ENCODE measurements at places on chromosomes 1 and 21.

GRCh38 chr1:54361342-54361741, 44.9 kb downstream of the SSBP3 start:
- no peak for DNase-seq

DNA sequence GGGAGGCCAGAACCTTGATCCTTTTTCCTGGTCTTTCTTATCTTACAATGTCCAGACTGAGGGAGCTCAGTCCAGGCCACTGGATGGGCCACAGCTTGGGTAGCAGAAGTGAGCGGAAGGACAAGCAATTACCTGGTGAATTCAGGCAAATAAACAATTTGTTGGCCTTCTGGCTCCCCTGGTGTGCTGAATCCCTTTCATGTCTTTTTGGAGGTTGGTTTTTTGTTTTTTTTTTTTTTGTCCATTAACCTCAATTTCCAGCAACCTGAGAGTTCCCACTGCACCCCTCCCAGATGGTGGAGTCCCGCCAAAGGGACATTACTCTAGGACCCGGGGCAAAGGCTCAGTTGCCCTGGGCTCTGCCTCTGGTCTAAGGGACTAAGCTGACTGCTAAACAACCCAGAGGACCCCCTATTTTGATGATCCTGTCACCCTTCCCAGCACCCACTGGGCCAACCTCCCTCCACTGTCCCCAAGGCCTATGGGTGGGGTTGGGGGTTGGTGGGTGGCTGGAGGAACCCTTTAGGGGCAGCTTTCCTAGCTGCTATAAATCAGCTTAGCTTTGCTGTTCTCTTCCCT, 85.5 kb downstream of the KCND3 start:
- DNase-seq, result no peak

DNA sequence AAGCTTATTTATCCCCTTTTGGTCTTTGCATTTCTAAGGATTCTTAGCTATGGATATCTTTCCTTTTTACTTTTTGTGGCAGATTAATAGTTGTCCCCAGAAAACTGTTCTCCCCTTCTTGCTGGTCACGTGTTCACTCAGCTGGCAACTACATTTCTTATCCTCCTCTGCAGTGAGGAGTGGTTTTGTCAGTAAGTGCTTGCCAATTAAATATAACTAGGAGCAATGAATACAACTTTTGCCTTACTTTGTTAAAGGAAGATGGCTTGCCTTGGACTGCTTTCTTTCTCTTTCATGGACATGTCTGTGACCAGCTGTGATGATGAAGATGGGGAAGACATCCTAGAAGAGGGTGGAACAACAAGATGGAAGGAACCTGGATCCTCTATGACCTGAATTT, 15.6 kb upstream of the ALG14 start:
- no peak for DNase-seq

DNA sequence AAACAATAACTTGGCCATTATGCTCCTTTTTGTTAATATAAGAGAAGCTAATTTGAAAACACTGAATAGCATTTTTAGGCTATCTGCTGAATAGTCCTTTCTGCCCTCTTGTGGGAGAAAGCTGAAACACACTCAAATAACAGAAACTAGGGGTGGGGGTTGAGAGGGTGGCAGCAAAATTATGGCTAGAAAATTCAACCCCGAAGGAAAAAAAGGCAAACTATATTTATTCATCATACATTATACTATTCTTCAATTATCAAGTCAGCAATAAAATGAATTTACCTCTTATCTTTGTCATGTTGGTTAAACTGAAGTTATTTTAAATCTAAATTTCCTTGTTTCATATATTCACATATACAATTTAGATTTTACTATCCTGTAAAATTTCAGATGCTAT, 255.9 kb downstream of the FAF1 start:
- no peak for DNase-seq

GRCh38 chr1:239125893-239126292, 260.5 kb upstream of the CHRM3 start:
- DNase-seq, result no peak

GRCh38 chr1:7575041-7575400, 196.1 kb upstream of the VAMP3 start:
- no peak for DNase-seq

GRCh38 chr1:41239988-41240610, 2.0 kb downstream of the SCMH1 start:
- DNase-seq, result no peak

DNA sequence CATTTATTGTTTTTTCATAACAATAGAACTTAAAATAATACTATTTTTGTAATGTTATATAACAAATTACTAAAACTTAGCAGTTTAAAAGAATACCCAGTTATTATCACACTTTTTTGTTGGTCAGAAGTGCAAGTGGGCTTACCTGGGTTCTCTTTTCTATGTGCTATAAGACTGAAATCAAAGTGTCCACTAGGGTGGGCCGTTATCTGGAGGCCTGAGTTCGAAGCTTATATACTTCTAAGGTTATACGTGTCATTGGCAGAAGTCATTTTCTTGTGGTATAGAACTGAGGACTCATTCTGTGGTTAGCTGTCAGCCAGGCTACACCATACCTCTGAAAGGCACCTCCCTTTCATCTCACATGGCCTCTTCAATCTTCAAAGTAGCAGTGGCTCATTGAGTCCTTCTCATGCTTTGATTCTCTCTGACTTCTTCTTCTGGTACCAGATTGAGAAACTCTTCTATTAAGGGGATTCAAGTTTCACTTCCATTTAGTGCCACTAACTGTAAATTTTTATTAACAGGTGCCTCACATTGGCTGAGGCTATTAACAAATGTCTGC, 414.3 kb downstream of the AMY1C start:
- no peak for DNase-seq

Measured in anterior cingulate cortex (tissue), 58 donors.